ENCODE measurements at places on chromosomes 12 and 14.

DNA sequence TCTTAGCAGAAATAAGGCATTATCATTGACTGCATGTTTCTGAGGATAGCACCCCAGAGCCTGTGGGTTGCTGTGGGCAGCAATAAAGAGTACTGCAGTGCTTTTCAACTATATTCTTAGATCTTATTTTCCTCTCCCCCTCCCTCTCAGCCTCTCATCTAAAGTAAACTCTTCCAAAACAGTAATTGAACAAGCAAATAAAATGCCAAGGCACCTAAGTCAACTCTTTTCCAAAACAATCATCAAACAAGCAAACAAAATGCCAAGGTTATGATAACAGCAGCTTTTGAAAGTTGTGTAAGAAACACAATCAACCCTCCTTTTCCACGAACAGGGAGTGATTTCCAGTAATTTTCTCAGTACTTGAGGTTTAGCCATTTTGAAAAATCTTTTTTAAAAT is 1542.6 kb downstream of the AACS start:
- DNase-seq, result no peak

DNA sequence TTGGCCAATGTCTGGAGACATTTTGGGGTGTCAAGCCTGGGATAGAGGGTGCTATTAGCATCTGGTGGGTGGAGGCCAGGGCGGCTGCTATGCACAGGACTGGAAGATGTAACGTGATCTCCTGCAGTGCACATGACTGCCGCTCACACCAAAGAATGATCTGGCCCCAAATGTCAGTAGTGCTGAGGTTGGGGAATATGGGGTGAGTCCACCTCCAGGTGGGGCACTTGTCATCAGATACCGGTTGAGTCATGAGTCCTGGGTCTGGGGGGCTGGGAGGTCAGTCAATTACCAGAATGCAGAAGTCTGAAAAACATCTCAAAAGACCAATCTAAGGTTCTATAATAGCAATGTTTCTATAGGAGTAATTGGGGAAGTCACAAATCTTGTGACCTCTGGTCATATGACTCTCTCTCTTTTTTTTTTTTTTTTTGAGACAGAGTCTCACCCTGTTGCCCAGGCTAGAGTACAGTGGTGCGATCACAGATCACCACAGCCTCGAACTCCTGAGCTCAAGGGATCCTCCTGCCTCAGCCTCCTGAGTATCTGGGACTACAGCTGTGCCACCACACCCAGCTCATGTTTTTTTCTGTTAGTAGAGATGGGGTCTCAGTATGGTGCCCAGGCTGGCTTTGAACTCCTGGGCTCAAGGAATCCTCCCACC is 6.0 kb upstream of the SDSL start:
- DNase-seq, result no peak

GRCh38 chr14:74583689-74584434 is 28.2 kb downstream of the LTBP2 start:
- no peak for DNase-seq

DNA sequence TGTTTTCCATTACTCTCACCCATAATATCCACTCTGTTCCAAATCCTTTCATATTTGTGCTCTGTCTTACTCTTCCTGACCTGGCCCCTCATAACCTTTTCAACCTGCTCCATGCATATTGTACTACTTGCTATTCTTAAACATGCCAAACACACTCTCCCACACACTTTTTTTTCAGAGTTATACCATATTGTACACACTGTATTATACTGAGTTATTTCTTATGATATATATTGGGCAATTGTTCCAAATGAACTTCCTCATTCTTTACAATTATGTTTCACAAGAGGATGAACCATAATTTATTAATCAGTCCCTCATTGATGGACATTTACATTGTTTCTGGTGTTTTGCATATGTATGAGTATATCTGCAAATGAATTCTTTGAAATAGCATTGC is 18.5 kb downstream of the ATL1 start:
- DNase-seq, result no peak

DNA sequence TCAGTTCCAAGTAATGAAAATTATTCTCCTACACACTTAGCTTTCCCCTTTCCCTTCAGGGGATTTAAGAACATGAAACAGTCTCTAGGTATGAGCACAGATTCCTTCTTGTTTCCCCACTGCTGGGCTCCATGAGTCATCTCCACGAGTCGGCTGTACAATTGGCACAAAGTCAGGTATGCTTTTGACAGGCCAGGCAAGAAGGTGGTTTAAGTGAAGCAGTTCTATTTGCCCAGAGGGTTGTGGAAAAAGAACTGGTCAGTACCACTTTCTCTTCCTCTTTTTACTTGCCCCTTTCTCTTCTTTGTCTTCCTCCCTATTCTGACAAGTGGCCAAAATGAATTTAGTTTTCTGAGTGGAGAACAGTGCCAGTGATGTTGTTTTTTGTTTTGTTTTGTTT is 16.3 kb downstream of the DYNC1H1 start:
- no peak for DNase-seq

GRCh38 chr12:90048918-90049317 is 340.3 kb upstream of the ATP2B1 start:
- no peak for DNase-seq

DNA sequence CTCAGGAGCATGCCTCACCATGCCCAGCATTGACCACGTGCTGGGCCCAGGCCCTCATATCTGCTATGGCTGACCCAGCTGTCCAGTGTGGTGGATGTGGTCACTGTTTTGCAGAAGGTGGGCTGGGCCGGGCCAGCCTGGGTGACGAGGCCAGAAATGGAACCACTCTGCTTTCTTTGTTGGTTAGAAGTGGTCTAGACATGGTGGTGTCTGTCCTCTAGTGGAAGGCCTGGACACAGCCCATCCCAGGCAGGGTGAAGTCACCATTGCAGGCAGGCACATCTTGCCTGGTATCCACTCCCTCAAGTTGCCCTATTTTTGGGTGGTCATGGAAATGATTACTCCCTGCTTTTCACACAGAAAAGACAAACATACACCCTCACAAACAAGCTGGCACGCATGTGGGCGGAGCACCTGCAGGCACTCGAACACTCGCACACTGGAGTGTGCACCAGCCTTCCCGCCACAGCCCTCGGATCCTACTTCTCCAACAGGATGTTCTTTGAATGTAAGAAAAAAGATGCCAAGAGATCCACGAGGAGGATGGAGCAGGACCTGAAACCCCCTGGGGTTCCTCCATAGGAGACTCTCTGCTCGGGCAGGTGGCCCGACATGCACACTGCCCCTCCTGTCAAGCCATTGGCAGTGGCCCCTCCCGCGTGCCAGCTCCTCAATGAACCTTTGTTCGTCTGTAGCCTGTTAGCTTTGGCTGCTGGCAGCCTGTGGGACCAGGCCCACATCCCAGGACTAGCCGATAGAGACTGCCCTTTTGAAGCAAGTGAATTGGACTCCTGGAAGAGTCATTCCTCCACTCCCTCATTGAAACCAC is 38.4 kb downstream of the MLXIP start:
- no peak for DNase-seq
